ENCODE measurements at places on chromosomes 13 and 19.
A peak's percentile ranks its signal among the peaks of the same experiment; 100 is the strongest.

DNA sequence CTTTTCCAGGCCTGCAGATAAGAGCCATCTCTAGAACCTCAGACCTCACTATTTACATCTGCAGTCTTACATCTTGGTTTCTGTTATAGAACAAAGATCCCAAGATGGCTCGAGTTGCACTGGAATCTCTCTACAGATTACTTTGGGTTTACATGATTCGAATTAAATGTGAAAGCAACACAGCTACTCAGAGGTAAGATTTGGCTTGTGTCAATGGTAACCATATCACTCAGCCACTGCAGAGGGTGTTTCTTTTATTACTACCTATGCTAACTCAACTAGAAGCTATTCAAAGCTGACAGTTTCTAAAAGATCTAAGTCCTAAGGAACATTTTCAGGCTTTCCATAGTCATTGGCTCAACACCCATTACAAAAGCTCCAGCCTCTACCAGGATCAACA is 115.6 kb downstream of the FRY start:
- DNase-seq: no peak

DNA sequence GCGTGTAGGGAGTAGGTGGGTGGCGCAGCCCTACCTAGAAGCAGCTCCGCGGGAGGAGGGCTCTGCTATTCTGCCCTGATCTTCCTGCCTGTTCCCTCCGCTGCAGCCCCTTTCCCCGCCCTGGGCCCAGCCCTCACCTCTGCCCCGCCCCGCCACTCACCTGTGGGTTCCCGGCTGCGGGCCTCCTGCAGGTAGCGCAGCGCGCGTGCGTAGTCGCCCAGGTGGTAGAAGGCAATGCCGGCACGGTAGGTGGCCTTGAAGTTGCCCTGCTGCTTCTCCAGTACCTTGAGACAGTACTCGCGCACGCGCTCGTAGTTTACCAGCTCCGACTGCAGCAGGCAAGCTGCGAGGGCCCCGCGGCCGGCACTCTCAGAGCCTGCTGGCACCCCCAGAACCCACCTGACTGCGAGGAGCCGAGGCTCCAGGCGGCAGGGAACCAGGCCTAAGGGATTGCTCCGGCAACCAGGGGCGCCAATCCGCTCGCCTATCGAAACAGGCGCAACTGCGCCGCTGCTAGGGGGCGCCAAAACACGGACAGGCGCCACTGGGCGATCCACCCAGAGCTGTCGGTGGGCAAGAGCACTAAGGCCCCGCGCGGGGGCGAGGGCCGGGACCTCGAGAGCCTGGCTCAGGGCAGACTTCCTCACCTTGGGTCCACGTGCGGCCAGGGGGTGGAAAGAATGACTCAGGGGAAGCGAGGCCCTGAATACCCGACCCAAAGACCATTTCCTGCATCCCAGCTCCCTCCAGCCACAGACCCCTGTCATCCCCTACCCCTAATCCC is 965 bp downstream of the TTC9B start:
- DNase-seq: peak; percentile 78

DNA sequence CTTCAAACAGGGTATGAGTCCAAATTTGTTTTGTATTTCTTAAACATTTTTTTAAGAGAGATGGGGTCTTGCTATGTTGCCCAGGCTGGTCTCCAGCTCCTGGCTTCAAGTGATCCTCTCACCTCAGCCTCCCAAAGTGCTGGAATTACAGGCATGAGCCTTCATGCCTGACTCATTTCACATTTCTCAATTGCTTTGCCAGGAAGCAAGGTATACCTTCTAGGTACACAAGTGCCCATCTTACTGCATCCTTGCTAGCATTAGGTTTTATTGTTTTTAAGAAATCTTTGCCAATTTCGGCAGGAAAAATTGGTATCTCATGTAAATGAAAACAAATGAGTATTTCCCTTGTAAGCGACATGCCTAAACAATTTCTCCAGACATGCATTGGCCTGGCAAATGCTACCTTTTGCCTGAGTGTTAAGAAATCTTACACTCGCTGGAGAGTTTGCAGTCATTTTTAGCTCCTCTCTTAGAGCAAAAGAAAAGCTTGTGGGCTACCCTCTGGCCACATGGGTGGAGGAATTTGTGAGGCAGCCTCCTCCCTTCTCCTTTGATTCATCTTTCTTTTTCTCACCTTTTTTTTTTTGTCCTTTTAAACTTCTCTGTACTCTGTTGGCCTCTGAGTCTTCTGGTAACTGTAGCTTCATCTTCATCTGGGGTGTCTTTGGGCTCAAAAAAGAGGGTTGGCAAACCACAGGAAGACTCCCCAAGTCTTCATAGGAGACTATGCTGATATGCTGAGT is 33.0 kb downstream of the ACTL9 start:
- DNase-seq: no peak

- peak; percentile 17 for DNase-seq
Observed at GRCh38 chr19:55554741-55555152, 9.4 kb upstream of the SBK3 start.

- DNase-seq: no peak
Observed at GRCh38 chr19:54077334-54077733, 3.8 kb downstream of the TARM1 start.

DNA sequence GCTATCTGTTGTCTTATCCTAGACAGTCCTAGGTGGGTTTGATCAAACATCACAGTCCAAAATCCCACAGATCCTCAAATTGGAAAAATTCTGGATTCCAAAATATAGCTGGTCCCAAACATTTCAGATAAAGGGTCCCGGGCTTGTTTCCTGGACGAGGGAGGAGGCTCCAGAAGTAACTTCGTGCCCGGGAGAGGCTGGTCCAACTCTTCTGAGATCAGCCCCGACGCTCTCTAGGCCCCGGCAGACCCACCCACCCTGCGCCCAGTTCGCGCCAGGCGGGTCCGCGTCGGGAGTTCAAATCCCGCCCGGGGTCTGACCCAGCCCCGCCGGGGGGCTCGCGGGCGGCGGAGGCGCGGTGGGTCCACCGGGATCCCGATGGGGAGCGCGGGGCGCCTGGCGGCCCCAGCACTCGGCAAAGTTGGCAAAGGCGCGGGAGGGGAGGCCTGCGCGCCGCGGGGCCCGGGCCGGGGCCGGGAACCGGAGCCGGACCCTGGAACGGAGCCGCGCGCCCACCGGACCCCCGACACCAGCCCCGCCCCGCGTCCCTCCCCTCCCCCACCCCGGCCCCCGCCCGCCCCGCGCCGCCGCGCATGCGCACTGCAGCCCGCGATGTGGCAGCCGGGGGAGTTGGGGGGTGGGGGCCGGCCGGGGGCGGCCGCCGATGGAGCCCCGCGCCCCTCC is 513 bp downstream of the MIER2 start:
- peak; percentile 59 for DNase-seq

GRCh38 chr19:6890401-6890913 is 3.1 kb downstream of the ADGRE1 start:
- DNase-seq: no peak

DNA sequence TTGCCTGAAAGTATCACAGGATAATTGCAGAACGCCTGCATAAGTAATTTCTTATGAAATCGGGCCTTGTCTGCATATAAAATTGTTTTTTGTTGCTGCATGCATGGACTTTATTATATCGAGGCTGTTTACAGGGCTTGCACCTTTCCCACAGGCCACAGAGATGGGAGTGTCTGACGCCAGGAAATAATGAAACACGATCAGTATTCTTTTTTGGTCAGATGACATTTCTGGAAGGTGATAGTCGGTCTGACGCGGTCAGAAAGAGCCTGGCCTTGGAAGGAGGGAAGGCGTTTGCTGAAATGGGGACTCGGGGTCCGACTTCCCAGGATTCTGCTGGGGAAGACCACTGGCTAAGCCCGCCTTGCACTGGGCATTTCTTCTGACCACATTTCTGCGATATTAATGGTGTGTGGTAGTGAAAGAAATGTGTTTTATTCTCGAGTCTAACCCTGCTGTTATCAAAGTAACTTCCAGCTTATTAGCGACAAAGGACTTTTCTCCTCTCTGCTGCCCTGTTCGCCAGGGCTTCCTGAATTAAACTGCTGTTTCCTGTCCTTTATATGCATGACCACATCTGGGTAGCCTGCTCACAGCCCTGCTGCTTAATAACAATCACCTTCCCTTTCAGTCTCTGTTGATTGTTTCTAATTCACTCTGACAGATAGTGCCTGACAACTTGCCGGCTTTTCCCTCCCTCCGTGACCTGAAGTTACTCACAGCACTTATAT is 11.6 kb upstream of the ZNF536 start:
- no peak for DNase-seq

- no peak for DNase-seq
Observed at GRCh38 chr13:100362371-100362770, 226.2 kb downstream of the GGACT start.

GRCh38 chr19:18086590-18087138 is at the start of gene IL12RB1:
Gene IL12RB1, minus strand, starts transcription at chr19:18086934. Its CDS starts 111 bp downstream, at chr19:18086823.
- DNase-seq: no peak

GRCh38 chr19:8794823-8795222 is 37.3 kb downstream of the ZNF558 start:
- DNase-seq: no peak

- no peak for DNase-seq
Observed at GRCh38 chr19:45170146-45171106, 7.6 kb downstream of the TRAPPC6A start.

- no peak for DNase-seq
Observed at GRCh38 chr13:41501281-41501680, 43.9 kb downstream of the RGCC start.

- peak; percentile 83 for DNase-seq
Observed at GRCh38 chr13:88908961-88909441, 1237.8 kb downstream of the SLITRK5 start.

DNA sequence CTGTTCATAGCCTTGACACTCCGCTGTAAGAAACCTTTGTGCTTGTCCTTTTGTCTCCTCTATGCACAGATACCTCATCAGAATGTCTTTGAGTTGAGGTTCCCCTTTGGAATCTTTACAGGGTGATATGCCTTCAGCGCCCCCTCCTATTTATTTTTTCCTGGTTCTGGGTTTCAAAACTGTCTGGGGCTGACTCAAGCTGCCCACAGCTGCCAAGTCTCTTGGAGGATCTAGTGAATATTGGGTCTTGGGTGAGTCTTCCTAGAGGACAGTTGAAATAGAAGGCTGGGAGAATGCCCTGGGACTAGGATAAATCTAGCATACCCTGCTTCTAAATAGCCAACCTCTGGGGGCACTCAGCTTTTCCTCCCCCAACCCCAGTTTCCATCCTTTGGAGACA is 930 bp downstream of the ZNF136 start:
- no peak for DNase-seq

DNA sequence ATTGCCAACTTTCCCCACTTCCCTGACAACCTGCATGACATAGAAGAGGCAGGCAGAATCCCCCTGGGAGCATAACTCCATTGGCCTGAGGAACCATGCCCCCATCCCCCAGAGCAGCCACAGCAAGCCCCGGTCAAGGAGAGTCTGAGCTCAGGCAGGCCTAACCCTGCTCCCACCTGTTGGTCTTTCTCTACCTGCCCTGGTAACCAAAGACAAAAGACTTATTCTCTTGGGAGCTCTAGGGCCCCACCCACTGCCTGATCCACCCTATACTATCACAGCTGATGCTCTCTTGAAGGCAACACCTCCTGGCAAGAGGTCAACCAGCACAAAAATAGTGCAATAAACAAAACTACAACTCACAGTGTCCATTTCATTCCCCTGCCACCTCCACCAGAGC is 59.3 kb downstream of the TNFSF13B start:
- DNase-seq: no peak

DNA sequence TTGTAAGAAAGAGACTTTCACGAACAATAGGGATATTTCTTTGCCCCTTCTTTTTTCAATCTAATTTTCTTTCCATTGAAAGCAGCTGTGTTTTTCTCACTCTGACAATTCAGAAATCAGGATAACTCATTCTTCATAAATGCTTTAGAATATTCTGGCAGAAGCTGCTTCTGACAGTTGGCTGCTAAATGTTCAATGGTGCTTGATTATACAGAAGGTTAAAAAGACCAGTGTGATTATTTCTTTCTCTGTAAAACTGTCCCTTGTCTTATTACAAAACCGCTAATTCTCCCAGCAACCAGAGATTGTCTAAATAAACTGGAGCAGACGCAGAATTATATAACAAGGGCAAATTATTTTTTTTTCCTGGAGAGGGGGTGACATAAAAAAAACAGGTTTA is 394.4 kb downstream of the SPRY2 start:
- DNase-seq: no peak

GRCh38 chr19:38224014-38224862 is at the start of gene DPF1:
Gene DPF1, minus strand, starts transcription at chr19:38224222. Its CDS starts 80 bp downstream, at chr19:38224142.
- peak; percentile 76 for DNase-seq

GRCh38 chr13:106494936-106495335 is 40.5 kb downstream of the EFNB2 start:
- DNase-seq: no peak

- no peak for DNase-seq
Observed at GRCh38 chr13:101258071-101258470, 158.2 kb downstream of the NALCN start.

DNA sequence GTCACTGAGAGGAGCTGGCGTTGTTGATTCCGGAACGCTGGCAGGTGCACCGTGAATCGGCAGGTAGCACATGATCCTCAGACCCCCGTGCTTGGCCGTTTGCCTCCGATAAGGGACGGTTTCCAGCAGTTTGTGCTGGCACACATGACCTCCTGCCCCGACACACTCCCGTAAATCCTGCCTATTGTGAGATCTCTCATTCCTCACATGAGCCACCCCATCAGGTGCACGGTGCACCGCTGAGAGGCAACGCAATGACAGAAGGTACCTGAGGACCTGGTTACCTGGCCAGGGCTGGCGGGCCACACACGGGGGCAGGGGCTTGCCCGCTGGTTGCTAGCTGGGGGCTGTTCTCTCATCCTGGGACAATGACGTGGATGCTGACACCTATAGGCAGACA is 2.1 kb upstream of the ADPRHL1 start:
- no peak for DNase-seq

GRCh38 chr19:33426621-33427361 is 53.3 kb downstream of the CEBPG start:
- peak; percentile 22 for DNase-seq

GRCh38 chr13:38538422-38538821 is 148.5 kb upstream of the FREM2 start:
- peak; percentile 63 for DNase-seq

- no peak for DNase-seq
Observed at GRCh38 chr19:2567580-2567979, 91.7 kb downstream of the GADD45B start.

DNA sequence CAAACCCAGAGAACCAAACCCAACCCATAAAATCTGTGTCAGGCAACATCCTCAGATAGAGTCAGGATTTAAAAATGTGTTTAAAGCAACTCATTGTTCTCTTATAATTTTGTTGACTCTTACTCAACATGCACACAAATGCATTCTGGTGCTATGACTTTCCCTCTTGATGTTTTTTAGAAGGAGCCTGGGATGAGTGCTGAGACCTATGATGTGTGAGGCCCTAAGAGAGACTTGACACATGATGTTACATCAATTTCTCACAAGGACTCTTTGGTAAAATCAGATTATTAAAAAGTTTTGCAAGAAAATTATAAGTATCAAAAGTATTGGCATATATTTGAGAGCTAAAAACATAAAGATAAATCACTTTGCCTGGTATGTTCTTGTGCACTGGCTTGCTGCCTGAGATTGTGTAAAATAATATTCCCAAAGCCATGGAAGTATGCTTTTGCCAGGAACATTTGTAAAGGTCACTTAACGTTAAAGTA is 173.9 kb downstream of the DCLK1 start:
- DNase-seq: no peak

Data from NCI-H1105 treated with DMSO at 0.1 percent for 48 hours (cell line).